ENCODE measurements at places on chromosomes 1 and 21.

- no peak for DNase-seq
Measured at GRCh38 chr1:92461364-92462097, 25.2 kb downstream of the GFI1 start.

DNA sequence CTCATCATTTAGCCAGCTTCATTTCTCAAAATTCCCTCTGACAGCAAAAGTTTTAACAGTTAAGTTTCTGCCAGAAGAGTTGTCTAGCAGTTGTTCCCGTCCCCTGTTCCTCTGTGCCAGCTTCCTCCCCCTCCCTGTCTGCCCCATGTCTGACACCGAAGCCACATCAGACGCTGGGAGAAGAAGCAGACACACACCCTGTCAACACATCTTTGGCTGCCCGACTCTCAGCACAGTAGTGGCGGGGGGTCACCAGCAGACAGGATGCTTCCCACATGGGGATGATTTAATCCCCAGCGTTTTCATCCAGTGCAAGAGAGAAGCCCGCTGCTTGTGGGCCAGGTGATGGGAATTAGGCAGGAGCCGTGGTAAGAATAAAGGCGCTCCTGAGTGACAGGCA lies 379.4 kb upstream of the RUNX1 start:
- DNase-seq, result peak; percentile 61

DNA sequence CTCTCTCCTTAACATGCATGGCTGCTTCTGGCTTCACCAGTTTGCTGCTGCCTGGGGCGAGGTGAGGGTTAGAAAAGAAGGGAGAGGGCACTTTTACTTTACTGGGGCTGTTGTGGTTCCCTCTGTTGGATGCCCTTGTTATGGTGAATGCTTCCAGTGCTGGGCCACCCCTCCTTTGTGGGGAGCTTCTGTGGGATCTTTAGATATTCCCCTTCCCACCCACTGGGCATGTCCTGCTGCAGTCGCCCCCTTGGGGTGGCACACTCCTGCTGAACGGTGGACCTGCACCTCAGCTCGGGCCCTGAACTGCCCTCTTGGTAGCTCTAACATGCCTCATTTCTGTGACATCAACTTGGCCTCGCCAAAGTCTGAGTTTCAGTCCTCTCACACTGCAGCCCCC lies 6.0 kb downstream of the TNN start:
- no peak for DNase-seq

GRCh38 chr1:8047686-8048445 lies 21.8 kb upstream of the ERRFI1 start:
- no peak for DNase-seq

DNA sequence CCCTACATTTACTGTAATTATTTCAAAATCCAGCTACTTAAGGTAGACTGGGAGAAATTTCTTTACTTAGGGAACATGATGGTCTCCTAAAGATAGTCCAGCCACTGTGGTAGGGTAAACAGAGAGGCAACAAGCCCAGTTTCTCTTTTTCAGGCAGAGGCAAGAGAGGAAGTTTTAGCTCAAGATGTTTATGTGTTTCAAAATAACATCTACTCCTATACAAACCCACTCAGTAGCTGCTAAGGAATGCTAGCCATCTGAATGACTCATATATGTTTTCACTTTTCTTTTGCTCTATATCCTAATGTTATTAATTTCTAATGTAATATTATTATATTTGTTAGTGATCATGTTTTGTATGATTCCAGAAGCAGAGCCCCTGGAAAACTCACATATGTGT lies 856.6 kb downstream of the PLA2G4A start:
- no peak for DNase-seq

DNA sequence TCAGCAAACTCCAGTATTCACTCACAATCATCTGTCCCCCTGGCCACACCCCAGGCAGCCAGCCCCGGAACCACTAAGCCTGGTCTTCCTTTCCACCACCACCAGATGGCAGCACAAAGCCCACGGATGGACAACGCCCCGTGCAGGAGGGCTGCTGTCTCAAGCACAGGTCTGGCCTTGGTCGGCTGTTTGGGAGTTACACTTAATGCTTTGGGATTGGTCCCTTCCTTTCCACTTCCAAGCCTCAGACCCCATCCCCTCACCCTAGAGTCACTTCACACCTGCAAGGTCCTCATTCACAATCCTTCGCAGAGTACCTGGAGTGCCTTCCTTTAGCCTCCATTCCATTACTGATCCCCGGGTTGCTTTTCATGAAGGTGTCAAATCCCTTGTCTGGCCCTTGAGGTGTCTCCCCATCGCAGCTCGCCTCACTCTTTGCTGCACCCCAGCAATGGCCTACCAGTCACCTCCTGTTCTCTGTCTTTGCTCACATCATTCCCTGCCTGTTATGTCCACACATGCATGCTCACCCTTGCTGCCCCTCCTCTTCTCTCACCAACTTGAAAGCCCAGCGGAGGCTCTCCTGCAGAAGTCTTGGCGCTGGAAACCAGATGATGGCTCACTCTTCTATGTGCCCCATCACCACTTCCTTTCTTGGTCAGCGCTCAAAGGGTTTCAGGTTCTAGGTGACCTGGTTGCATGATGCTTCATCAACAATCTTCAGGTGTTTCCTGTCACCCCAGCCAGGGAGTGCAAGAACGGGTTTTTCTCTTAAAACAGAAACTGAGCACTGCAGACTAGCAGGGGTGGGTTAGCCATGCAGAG lies 24.9 kb upstream of the KCNA2 start:
- no peak for DNase-seq

DNA sequence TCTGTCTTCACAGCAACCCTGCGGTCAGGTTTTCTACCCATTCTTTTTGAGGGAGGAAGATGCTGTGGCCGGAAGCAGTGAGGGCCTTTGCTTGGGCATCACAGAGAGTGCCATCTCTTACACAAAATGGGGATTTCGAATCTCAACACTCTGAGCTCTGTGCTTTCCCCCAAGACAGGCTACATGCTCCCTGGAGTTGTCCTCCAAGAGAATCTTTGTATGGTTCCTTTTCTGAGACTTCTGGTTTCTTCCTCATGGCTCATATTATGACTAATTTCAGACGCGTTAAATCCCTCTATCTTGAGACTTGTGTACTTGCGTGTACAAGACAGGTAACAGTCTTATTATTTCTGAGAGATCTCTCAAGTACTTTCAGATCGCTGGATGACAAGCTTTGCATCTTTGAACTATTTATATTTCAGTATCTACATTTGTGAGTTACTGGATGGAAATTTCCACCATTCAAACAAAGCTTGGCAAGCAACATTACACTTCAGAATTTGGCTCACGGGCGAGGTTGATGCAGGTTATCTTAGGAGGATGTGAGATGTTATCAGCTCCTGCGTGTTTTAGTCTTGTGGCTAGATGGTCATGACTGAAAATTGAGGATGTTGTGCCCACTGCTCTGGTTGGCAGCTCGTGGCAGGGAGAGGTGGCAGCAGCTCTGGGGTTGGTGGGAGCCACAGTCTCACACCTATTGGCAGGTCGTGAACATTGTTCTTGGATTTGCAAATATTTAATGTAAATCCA lies 19.4 kb downstream of the ABCG1 start:
- DNase-seq, result no peak

DNA sequence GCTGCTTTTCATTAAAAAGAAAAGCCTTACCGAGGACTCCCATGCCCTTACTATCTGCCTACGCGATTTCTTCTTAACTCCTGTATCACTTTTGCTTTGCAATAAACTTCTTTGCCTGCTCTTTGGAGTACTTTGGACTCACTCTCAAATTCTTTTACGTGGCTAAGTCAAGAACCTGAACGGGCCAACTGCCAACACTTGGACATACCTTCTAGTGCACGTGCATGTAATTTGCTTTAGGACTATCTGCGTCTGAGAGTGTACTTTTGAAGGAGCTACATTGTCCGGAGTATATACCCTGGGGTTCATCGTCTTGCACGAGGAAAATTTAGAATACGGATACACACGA lies 3.6 kb upstream of the OTUD3 start:
- no peak for DNase-seq

DNA sequence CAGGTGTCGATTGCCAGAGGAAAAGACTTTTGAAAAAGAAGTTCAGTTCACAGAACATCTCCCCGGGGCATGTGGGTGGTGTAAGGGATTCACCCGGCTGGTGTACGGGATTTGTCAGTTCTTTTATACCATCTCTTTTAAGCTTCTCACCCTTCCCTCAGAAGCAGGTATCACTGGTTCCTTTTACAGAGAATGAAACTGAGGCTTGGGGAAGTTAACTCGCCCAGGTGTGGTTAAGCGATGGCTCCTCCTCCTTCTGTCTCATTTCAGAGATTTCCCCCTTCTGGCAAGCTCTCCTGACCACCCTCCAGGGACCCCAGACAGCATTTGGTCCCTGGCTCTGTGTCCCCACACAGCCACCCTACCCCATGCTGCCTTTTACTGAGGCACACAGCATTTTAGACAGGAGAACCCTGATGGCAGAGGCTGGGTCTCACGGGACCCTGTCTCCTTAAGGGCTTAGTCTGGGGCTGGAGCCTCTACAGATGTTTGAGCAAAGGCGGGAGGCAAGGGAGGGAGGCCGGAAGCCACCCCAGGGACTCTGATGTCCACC lies 2.8 kb upstream of the ECE1 start:
- no peak for DNase-seq

DNA sequence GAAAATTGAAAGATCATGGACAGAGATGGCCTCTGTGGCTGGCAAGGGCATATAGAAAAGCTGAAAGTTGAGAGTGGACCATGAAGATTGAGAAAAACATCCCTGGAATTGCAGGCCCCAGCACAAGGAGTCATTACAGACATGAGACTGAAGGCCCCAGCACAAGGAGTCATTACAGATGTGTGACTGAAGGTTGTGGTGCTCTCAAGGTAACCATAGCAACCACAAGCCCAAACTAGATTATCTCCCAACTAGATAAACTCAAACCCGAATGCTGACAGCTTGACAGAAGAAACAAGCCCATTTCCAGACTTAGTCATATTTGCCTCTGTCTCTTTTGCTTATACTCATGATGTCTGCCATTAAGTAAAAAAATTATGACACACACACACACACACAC lies 1252.1 kb upstream of the ADGRL4 start:
- DNase-seq, result no peak

GRCh38 chr1:112033439-112034120 lies 44.1 kb upstream of the KCND3 start:
- no peak for DNase-seq

DNA sequence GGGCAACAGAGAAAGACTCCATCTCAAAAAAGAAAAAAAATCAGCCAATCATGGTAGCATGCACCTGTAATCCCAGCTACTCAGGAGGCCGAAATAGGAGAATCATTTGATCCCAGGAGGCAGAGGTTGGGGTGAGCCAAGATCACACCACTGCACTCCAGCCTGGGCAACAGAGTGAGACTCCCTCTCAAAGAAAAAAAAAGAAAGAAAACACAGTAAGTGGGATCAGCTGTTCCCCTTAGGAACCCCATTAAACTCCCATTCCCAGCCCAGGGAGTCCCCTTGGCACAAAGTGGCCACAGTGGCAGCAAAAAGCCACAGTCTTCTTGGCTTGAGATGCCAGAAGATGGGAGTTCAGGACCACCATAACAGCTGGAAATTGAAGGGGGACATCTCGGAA lies 9.1 kb downstream of the TMEM50B start:
- DNase-seq, result no peak

- no peak for DNase-seq
Measured at GRCh38 chr1:160353223-160353622, 10.0 kb downstream of the NCSTN start.

- DNase-seq, result peak; percentile 58
Measured at GRCh38 chr1:228147768-228148167, 2.0 kb upstream of the GJC2 start.

GRCh38 chr1:166947398-166948043 lies 27.8 kb downstream of the ILDR2 start:
- no peak for DNase-seq

DNA sequence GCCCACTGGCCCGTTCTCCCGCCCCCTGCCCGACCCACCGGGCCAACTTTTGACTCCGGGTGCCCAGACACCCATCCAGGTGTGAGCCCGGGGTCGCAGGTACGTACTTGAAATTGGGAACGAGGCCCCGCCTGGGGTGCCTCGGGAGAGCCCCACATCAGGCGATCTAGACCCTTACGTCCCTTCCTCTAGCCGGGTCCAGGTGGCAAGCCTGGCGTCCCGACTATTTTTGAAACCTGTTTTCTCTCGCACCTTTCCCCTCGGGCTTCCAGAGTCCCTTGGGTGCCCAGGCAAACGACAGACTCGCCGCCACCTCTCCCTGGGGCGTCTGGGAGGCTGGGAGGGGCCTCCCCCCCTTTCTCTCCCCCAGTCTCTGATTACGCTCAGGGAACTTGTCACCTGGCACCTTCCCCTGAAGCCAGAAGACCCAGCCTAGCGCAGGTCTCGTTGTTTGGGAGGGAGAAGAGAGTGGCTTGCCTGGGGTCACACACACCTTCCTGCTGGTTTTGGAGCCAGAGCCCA lies 898 bp downstream of the LDLRAP1 start:
- no peak for DNase-seq

DNA sequence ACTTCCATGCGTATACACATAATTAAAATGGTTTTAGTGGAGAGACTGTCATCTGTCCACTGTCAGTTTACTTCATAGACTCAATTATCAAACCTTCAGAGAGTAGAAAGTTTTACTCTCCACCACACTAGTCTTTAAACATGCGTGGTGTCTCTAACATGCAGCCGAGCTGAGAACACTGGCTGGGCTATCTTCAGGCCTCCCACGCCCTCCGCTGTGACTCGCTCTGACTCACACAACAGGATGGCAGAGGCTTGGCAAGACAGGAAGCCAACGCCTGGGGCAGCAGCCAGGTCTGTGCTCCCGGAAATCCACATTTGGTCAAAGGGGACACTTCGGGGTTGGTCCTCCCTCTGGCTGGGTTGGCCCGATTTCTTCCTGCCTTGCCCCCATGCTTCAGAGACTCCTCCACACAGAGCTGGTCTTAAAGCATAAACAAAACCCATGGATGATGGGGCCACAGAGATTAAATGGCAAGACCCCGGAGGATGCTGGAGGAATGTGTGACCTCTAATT lies 22.7 kb upstream of the IFNGR2 start:
- peak; percentile 96 for DNase-seq

DNA sequence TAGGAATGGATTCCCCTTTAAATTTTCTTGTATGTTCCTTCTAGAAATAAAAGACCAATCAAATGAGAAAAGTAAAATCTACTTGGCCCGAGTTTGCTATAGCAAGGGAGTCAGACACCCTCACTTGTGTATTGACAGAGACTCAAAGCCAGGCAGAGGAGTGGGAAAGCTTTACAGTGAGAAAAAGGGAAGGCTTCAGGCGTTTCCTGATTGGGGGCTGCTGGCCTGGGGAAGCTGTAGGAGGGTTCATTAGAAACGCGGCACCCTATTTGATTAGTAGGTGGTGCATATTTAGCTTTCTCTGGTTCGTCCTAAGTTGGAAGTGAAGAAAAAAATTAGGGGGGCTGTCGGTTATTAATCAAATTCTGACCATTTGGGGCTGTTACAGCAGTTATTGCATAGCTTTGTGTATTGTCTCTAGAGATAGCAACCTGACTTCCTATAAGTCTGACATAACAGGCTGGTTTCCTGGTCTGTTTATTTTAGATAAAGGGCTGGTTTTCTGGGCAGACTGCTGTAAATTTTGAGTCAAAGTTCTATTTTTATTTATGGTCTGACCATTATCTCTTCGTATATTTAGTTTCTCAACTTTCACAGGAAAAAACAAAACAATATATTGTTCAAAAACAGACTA lies 10.0 kb downstream of the SLC25A24 start:
- DNase-seq, result no peak

GRCh38 chr1:110684491-110684890 lies 9.8 kb upstream of the KCNA3 start:
- DNase-seq, result no peak

- no peak for DNase-seq
Measured at GRCh38 chr1:145916745-145917144, 1.8 kb downstream of the PEX11B start.
